Stomach (tissue), 19 donors: ENCODE measurements at places on chromosomes 2 and 18. TPM values are rescaled to one million over a fixed set of nuclear protein-coding genes. Genes with fewer than 3 reads are reported as not detected.
A peak's percentile ranks its signal among the peaks of the same experiment; 100 is the strongest.

- DNase-seq = no peak
Measured at GRCh38 chr2:185255566-185255965, 483.0 kb upstream of the FSIP2 start.

GRCh38 chr2:50178050-50178449 is 853.9 kb downstream of the NRXN1 start:
- DNase-seq = no peak

DNA sequence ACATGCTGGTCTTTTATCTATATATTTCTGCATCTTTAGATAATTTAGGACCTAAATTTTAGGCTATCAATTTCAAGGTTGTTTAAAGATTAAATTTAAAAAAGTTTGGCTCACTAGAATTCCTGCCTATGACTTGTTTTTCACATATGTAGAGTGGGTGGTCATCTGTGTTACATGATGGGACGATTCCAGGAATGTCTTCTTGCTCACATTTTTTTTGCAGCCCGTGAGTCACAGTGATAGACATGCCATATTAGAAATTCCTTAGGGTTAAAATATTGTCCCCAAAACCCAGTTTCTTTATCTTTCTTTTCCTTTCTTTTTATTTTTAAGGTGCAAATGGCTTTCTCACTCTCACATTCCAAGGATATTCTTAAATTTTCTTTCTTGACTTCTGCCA is 652.0 kb downstream of the PLCL1 start:
- DNase-seq = no peak

The ACADL gene
- polyA plus RNA-seq = 4.9 TPM

- no peak for DNase-seq
Measured at GRCh38 chr18:49656073-49656692, 94.3 kb downstream of the LIPG start.

DNA sequence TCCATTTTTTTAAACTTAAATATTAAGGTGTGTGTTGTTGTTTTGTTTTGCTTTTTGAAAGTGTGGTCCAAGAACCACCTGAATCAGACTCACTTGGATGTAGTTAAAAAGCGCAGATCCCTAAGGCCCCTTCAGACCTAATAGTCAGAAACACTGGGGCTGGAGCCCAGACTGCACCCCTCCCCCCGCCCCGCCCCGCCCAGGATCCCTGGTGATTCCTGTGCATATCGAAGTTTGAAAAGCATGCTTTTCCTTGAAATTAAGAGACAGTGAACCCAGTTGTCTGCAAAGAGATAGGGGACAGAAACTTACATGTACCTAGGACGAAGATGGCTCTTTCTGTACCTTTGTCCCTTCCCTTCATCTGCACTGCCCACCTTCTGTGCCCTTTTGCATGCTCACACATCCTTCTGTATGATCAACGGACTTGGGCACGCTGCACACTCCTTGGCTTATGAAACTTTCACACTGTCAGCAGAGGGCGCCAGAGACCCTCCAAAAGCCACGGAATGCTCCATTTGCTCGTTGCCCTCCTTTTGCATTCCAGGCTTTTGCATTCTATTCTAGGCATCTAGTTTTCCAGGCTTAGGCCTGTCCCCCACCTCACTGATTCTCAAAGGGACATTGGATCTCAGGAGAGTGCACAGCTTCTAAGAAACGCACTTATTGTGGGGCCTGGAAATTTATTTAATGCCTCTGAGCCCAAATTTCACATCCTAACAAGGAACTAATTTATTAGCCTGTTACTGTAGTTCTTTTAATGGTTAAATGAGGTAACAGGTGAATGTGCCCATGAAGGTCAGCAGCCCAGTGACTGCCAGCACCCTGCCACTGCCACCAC is 32.8 kb upstream of the SLC14A1 start:
- DNase-seq = peak; percentile 92

The NTSR2 gene
- not detected for polyA plus RNA-seq

The CELF4 gene
- 2.4 TPM for polyA plus RNA-seq

The ACMSD gene
- polyA plus RNA-seq = not detected

- DNase-seq = no peak
Measured at GRCh38 chr2:168529900-168530561, 74.0 kb downstream of the CERS6 start.

The PPIG gene
- polyA plus RNA-seq = 22.0 TPM

The ZNF804A gene
- polyA plus RNA-seq = 0.50 TPM

DNA sequence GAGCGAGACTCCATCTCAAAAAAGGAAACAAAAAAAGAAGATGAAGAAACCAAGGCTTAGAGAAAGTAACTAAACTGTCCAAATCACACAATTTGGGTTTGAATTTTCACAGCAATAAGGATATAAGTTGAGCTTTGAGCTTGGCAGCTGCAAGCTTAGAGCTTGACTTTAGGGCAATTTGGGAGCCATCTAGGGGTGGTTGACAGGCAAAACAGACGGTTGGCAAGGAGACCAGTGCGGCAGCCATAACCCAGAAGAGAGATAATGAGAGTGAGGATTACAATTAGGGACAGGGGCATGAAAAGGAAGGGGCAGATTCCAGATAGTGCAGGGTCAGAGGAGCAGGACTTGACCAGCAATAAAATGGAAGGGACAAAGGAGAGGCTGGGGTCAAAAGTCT is 382.2 kb upstream of the HNRNPA3 start:
- no peak for DNase-seq

The HOXD1 gene
- not detected for polyA plus RNA-seq

- DNase-seq = no peak
Measured at GRCh38 chr2:222193328-222193983, 105.3 kb downstream of the PAX3 start.

- no peak for DNase-seq
Measured at GRCh38 chr18:67269206-67269605, 247.3 kb downstream of the DSEL start.

GRCh38 chr18:11826836-11827235 is 24.4 kb upstream of the CHMP1B start:
- DNase-seq = no peak

The CRYBA2 gene
- 1.2 TPM for polyA plus RNA-seq

The CD207 gene
- polyA plus RNA-seq = 0.46 TPM

GRCh38 chr2:179569831-179570233 is 291.6 kb downstream of the ZNF385B start:
- DNase-seq = peak; percentile 7

The OSBPL6 gene
- 1.1 TPM for polyA plus RNA-seq

The TYW5 gene
- 3.2 TPM for polyA plus RNA-seq

DNA sequence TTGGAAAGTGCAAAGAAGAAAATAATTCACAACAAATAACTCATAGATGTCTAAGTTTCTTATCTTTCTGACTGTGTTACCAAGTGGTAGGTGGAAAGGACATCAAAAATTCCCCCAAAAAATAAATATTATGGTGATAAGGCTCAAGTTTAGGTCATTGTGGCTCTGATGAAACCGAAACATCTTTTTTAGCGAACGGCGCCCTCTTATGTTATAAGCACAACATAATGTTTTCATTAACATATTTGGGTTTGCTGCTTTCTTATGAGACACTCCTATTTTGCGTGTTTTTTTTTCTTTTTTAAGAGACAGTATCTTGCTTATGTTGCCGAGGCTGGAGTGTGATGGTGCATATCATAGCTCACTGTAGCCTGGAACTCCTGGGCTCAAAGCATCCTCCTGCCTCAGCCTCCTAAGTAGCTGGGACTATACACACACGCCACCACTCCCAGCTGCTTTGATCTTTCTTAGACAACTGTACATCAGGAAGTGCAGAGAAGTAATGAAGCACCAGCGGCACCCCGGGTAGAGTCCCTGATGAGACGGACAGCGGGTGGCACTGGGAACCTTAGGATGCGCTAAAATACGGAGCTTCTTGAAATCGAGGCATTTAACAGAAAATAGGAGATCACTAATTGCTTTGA is 38.5 kb upstream of the SLC35G4 start:
- DNase-seq = peak; percentile 25

The SP140 gene
- 1.5 TPM for polyA plus RNA-seq
